ENCODE measurements at places on chromosomes 6 and 20.

DNA sequence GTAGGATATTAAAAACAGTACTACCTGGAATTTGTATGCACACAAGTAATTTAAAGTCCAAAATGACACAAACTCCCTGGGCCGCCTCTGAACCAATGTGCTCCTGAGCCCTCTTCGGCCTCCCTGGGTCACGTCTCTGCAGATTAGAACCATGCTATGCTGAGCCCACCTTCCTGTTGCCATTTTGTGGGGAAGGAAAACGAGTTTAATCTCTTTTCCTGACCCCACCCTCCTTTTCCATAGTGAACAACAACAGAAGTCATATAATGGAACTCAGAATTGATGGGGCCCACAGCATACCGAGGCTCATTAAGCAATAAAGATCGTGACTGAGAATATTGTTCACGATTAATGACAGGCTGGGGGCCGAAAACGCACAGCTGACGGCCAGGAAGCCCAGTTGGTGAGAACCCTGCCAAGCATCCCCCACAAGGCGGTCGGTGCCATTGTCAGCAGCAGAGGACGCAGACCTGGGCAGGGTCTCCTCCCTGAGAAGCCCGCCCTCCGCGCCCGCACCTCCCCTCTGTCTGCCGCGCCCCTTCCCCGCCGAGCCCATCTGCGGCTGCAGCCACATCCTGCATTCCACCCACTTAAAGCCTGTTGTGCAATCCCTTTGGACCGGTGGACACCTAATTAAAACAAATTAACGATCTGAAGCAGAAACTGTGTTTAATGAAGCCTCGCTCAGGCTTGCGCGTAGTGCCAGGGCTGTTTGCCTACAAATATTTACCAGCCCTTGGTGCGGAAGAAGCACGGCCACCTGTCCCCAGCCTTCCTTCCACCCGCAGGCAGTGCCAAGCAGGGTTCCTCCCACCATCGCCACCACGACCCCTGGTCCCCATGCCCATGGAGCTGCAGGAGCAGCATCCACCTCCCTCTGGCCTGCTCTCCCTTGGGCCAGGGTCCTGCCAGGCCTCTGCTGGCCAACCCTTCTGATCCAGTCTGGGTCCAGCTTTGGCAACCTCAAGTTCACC lies 68.1 kb downstream of the DLL1 start:
- DNase-seq, result peak; percentile 37

DNA sequence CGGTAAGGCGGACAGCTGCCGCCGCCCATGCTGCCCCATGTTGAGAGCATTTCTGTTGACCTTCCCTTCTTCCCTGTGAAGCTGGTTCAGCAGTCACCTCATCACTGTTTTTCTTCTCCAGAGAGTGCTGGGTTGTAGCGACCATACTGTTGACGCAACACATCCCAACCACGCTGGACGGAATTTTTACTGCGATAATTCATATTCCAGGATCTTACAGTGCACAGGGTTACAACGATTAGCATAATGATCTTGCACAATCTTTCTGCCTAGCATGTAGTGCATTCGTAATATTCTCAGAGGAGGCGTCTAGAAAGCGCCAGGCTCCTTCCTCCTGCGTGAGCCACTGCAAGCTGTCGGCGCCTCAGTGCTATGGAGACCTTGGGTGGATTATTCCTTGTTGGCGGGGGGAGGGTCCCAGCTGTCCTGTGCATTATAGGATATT lies 137.0 kb downstream of the MTHFD1L start:
- no peak for DNase-seq

GRCh38 chr6:168385858-168386735 lies 54.9 kb upstream of the SMOC2 start:
- DNase-seq, result no peak

DNA sequence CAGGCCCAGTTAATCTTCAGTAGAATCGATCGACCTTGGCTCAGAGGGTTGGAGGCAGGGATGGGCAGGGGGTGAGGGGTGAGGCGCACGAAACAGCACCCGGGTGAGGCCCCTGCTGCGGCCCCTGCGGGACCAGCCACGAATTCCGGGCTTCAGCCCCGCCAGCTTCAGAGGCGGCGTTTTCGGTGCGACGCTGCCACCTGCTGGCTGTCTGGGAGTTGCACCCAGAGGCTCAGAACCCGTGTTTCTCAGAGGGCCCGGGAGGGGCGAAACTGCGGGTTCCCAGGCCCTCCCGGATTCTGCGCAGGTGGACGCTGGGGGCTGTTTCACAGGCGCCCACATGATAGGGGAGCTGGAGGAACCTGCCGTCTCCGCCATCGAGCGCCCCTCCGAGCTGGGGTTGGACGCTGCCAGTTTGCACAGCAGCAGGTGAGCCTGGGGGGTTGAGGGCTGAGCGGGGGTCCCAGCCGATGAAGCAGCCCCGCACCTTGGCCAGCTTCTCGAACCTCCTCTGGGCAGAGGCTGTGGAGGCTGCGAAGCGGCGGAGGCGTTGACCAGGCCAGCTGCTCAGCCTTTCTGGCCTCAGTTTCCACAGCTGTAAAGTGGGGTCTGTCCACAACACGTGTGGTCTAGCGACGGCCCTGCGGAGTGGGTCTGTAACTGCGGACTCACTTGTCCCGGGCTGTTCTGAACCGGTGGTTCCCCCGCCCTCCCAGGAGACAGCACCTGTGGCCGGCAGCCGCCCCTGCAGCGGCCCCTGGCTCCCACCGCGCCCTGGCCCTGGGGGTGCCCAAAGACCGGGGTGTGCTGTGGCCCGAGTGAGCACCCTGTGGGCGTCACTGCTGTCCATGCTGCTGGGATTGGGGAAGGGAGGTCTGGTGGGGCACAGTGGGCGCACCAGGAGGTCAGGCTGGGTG lies 2.5 kb upstream of the BHLHE23 start:
- DNase-seq, result peak; percentile 76

All from activated naive CD4-positive, alpha-beta T cell treated with anti-CD3 and anti-CD28 coated beads, Interleukin-2, amount 50 U/mL, for 72 hours (primary cell).